Activated CD8-positive, alpha-beta memory T cell treated with anti-CD3 and anti-CD28 coated beads for 48 hours (primary cell): ENCODE measurements at places on chromosomes 7 and 10.

GRCh38 chr10:23055424-23056185, 39.8 kb upstream of the MSRB2 start:
- no peak for DNase-seq

DNA sequence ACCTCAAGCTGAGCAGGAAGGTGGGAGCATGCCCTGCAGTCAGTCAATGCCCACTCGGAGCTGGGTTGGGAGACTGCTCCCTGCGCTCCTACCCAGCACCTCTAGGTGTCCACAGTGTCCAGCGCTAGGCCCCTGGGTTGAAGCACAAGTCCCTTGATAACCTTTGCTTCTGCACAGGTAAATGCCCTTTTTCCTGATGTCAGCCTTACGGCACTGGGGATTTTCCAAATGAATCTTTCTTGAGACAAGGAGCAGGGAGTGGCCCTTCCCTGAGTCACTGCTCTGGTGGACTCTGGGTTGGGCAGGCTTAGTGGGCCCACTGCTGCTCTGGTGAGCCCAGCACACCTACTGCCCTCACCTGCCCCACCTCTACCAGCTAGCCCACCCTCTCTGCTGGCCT, 61.9 kb upstream of the OPN4 start:
- no peak for DNase-seq

DNA sequence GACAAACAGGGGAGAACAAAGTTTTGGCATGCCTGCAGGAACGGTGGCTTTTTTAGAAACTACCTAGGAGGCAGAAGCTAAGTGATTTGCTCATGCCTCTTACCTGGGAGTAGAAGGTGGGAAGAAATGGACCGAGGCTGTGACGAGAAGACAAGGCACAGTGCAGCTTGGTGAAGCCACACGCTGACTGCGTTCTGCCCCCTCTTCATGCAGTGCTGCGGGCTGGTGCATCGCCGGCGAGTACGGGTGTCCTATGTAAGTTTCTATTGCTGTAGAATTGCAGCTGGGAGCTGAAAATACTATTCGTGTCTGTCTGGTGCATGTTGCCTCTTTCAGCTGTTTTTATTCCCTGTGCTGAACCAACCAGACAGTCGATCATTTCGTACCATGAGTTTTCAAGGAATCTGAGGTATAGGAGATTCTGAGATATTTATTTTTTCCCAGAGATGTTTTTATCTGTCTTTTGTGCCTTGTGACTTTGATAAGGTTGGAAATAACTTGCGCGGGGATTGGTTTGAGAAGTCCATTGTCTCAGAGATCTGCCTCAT, 120.9 kb downstream of the CACNB2 start:
- DNase-seq = no peak

GRCh38 chr7:2471022-2471329, 5.2 kb downstream of the GRIFIN start:
- no peak for DNase-seq

GRCh38 chr10:131678613-131679012, 222.2 kb upstream of the PPP2R2D start:
- DNase-seq = no peak
